Spleen (tissue), 13 donors: ENCODE measurements at places on chromosomes 13 and 19. TPM values are rescaled to one million over a fixed set of nuclear protein-coding genes. Genes with fewer than 3 reads are reported as not detected.

Gene GPC5
- total RNA-seq: 0.83 TPM

Gene SIGLEC8
- 39.3 TPM for total RNA-seq

Gene ZNF813
- 4.0 TPM for total RNA-seq

Gene SCEL
- not detected for total RNA-seq

Gene ZNF260
- 12.4 TPM for total RNA-seq

Gene FOXA3
- not detected for total RNA-seq

Gene REEP6
- total RNA-seq: 0.65 TPM

Gene ZNF324
- total RNA-seq: 18.7 TPM

Gene PSG2
- not detected for total RNA-seq

DNA sequence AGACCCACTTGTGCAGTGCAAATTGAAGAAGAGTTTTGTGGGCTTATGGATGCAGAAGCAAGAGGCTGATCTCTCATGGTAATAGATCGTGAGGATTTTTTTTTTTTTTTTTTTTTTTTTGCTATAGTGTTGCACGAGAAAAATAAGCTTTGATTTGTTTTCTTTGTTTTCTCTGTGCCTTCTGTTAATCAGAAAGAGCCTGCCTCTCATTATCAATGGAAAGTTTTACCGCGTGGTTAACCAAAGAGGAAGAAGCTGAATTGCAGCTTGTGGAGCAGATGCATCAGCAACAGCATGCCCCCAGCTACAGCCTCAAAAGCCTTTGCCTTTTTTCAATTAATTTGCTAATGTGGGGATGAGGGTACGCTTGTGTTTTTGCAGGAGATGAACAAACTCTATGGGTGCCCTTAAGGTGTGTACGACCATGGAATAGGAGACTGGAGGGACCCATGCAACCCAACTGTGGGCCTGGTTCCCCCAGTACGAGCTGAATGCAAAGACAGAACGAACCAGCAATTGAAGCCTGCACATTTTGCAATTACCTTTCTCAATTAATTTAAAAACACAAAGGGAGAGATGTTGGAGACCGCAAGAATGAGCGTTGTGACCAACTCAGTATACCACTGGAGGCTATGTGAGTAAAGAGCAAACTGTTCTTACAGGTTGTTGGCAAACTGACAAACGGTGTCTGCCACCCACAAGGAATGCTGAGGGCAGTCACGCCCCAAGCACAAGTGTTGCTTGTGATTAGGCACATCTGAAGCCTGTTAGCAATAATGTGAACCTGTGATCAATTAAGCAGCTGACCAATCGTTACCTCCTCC, 58.6 kb upstream of the SPRY2 start:
- H3K4me1 ChIP-seq: peaks cover 18% of the 10 kb centered on the region
- no peaks in the 10 kb centered on the region for H3K36me3 ChIP-seq
- H3K4me3 ChIP-seq: no peak overlapping the region
- no peak overlapping the region for H3K27ac ChIP-seq

DNA sequence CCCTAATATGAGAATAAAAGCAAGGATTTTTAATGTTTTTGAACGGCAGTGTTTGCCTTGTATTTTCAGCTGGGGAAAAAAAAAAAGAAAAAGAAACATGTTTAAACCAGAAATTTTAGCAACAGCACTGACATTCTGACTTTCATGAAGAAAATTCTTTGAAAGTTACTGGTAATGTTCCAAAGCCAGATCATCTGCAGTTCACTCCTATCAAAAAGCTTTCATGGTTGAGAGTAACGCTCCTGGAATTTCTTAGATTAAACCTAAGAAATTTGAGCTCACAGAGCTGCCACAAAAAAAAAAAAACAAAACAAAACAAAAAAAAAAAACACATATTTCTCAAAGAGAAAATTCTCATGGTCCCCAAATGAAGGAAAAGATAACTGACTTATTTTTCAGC, 1106.7 kb downstream of the EFNB2 start:
- no peak overlapping the region for H3K27ac ChIP-seq
- DNase-seq: no peak
- no peaks in the 10 kb centered on the region for H3K36me3 ChIP-seq
- H3K27me3 ChIP-seq: no peaks in the 10 kb centered on the region
- H3K4me3 ChIP-seq: no peak overlapping the region

GRCh38 chr19:2289714-2290435, 7.9 kb upstream of the PEAK3 start:
- peak overlapping the region; percentile 98 for H3K27ac ChIP-seq
- peak overlapping the region; percentile 75 for H3K4me3 ChIP-seq
- peak; percentile 94 for DNase-seq
- H3K4me1 ChIP-seq: peaks cover 66% of the 10 kb centered on the region

- peaks cover 17% of the 10 kb centered on the region for H3K4me1 ChIP-seq
- H3K27me3 ChIP-seq: peaks cover 19% of the 10 kb centered on the region
- no peak overlapping the region for H3K27ac ChIP-seq
Measured at GRCh38 chr19:58538257-58539168, 5.4 kb upstream of the TRIM28 start.

GRCh38 chr19:18414504-18415177, 4.6 kb upstream of the SSBP4 start:
- H3K36me3 ChIP-seq: no peaks in the 10 kb centered on the region
- H3K27me3 ChIP-seq: no peaks in the 10 kb centered on the region
- H3K4me1 ChIP-seq: peaks cover 52% of the 10 kb centered on the region
- H3K27ac ChIP-seq: peak overlapping the region; percentile 91
- DNase-seq: peak; percentile 78
- peak overlapping the region; percentile 26 for H3K4me3 ChIP-seq

GRCh38 chr13:44715287-44716230, 139.4 kb upstream of the TSC22D1 start:
- no peak for DNase-seq
- H3K27ac ChIP-seq: no peak overlapping the region
- no peaks in the 10 kb centered on the region for H3K36me3 ChIP-seq
- H3K27me3 ChIP-seq: no peaks in the 10 kb centered on the region
- no peak overlapping the region for H3K4me3 ChIP-seq
- no peaks in the 10 kb centered on the region for H3K4me1 ChIP-seq

- H3K36me3 ChIP-seq: no peaks in the 10 kb centered on the region
- H3K27me3 ChIP-seq: no peaks in the 10 kb centered on the region
- peak overlapping the region; percentile 58 for H3K27ac ChIP-seq
Measured at GRCh38 chr13:50892210-50892944, 17.2 kb upstream of the RNASEH2B start.

DNA sequence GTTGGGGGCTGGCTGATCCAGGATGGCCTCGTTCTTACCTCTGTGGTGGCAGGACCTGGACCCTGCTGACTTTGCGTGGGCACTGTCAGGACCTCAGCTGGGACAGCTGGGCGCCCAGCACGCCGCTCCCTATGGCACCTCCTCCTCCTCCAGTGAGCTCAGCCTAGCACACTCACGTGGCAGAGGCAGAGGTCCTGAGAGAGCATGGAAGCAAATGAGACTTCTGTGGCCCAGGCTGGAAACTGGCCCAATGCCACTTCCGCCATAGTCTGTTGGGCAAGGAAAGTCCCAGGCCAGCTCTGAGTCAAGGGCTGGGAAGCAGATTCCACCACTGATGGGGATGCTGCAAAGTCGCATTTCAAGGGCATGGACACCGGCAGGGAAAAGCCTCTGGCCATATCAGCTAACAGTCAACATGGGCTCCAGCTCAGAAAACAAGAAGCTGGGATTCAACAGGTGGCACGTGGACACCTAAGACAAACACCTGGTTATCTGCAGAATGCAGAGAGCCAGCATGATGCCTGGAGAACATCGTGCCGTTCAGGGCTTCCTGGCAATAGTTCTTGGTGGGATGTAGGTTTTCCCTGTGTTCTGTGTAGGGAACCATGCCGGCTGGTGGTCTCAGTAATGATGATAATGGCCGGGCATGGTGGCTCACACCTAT, 16.7 kb downstream of the MYBPC2 start:
- H3K27ac ChIP-seq: no peak overlapping the region
- no peak overlapping the region for H3K4me3 ChIP-seq
- no peaks in the 10 kb centered on the region for H3K27me3 ChIP-seq

- no peaks in the 10 kb centered on the region for H3K36me3 ChIP-seq
- peak overlapping the region; percentile 5 for H3K27ac ChIP-seq
- DNase-seq: no peak
- H3K4me3 ChIP-seq: no peak overlapping the region
- peaks cover 91% of the 10 kb centered on the region for H3K4me1 ChIP-seq
Measured at GRCh38 chr19:39128516-39129079, 3.0 kb downstream of the PAK4 start.
